CD4-positive, alpha-beta T cell treated with Interleukin-17A for 1 hour (primary cell): ENCODE measurements at places on chromosomes 7 and 10.

- no peak for DNase-seq
Observed at GRCh38 chr7:135938563-135938962, 38.6 kb downstream of the MTPN start.

DNA sequence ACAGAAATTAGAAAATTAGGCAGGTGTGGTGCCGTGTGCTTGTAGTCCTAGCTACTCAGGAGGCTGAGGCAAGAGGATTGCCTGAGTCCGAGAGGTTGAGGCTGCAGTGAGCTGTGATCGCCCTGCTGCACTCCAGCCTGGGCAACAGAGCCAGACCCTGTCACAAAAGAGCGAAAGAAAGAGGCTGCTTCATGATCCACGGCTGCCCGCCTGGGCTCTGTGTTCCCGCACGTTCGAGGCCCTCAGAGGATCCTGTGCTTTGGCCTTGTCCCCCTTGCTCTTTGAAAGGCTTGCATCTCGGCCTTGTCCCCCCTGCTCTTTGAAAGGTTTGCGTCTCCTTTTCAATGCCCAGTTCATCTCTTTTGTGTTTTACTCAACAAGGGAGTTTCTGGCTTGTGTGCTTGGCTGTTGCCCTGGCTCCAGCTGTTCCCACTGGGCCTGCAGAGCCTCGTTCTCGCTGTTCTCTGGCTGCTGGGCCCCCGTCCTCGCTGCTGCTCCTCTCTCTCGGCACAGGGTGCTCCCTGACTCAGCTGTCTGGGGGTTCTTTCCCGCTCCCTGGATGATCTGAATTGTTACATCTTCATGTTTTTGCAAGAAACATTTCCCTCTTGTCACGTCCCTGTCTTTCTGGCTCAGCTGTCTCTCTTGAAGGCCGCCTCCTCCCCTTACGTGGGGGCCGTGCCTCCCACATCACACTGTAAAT lies 45.1 kb upstream of the INPP5A start:
- no peak for DNase-seq

GRCh38 chr10:58754469-58755339 lies 242.0 kb downstream of the BICC1 start:
- no peak for DNase-seq

GRCh38 chr10:62109587-62110293 lies 158.9 kb downstream of the RTKN2 start:
- no peak for DNase-seq

DNA sequence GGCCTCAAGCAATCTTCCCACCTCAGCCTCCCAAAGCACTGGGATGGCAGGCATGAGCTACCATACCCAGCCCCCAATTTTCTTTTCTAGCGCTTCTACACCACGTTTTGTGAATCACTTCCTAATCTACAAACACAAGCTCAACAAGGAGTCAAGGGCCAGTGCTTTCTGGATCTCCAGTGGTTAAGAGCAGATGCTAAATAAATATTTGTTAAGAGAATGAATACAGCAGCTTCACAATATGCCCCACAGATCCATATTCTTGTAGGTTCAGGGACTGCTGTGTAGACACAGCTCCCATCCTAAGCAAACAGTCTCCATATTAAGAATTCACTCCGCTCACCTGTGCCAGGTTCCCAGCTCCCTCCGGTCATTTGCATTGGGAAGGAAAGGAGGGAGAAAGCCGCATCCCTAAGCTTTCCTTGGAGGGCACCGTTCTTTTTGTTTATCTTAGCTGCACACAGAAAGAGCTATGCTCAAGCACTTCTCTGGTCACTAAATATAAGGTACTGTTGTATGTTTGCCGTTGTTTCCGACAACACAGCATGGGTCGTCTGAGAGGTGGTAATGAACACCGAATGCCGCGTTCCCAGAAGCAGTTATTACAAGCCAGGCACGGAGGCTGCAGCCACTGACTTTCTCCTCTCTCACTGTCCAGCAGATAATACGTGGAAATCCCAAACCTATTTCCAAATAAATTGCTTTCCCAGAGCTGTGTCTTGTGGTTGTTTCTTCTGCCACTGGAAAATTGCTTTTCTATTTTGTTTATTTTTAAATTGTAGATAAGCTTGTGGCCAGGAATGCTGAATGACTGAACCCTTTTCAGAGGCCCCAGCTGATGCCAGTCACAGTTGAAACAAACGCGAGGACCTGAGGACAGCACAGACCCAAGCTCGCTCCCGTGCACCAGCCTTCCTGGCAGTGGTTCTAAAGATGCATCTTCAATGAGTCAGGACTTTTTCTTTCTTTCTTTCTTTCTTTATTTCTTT lies 217.1 kb downstream of the PRPF18 start:
- no peak for DNase-seq

GRCh38 chr10:88791924-88792323 lies 10.6 kb upstream of the LIPM start:
- DNase-seq: no peak

DNA sequence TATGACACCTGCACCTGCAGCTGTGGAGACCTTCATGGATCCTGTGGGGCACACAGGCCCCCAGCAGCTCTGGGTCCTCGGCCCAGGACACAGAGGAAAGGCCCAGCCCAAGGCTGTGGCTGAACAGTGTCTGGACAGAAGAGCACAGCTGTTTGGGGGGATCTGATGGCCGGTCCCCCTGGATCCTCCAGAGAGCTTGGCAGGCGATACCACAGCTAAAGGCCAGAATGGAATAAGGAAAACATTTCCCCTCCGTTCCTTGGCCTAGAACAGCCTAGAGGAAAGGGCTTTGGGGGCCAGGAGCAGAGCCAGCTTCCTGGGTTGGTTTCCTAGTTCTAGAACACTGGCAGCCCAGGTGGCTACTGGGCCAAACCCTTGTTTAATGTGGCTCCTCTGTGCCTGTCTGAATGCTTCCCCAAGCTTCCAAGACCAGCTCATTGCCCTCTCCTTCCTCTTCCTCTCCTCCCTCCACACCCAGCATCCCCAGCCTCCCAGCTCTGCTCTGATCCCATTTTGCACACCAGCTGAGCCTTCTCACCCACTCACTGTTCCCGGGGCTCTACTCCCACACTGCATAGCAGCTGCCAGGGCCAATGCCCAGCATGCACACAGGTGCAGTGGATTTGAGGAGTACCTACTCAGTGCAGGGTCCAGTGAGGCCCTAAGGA lies 46.9 kb downstream of the GPAM start:
- no peak for DNase-seq

DNA sequence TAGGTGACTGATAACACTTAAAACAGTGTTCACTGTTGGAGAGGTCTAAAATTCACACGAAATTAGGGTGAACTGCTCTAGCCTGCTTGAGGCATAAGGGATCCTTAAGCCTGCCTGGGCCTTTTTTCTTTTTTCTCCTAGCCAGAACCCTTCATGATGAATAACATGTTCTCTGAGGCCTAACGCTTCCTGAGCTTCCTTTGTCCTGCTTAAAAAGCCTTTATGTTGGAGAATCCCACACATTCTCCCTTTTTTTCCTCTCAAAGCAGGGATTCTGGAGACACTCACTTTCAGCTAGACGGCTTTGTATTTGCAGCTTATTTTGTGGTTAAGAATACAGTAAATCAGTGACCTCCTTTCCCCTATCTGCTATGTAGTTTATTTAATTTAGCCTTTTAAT lies 354.7 kb upstream of the PHF14 start:
- DNase-seq: no peak

DNA sequence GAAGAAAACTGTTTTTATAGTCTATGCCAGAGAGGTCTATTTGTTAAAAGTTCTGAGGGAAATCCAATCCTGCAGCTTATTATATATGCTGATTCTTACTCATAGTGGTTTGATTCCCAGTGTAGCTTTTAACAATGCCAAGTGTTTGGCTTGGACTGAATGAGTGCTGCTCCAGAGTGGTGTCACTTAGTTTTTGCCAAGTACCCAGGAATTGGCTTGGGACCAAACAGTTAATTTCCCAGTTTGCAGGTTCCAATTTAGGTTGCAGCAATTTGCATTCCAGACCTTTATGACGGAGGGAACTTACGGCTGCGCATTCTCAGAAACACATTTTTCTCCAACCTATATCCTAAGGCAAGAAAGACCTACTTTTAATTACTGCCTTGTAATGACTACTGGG lies 32.4 kb downstream of the NSUN6 start:
- DNase-seq: no peak

DNA sequence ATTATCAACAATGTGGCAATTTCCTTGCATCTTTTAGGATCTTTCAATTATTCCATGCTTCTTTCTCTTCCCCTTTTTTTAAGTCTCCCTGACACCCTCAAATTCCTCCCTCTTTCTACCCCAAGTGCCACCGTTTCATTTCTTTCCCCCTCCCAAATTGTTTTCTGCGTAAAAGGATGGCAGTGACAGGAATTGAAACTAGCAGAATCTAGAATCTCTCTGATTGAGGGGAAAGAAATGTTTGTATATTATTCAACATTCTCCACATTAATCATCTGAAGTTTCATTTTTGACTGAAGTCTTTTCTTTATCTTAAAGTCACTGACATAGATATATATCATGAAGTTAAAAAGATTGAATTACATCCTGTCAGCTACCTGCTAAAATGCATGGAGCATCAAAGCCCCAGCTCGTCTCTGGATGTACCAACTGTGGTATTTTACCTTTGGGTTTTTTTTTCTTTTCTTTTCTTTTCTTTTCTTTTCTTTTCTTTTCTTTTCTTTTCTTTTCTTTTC lies 633.5 kb downstream of the SORCS3 start:
- DNase-seq: no peak

GRCh38 chr7:64610997-64611396 lies 48.1 kb upstream of the ZNF680 start:
- DNase-seq: no peak

- no peak for DNase-seq
Observed at GRCh38 chr10:97204826-97205679, 19.3 kb upstream of the SLIT1 start.

DNA sequence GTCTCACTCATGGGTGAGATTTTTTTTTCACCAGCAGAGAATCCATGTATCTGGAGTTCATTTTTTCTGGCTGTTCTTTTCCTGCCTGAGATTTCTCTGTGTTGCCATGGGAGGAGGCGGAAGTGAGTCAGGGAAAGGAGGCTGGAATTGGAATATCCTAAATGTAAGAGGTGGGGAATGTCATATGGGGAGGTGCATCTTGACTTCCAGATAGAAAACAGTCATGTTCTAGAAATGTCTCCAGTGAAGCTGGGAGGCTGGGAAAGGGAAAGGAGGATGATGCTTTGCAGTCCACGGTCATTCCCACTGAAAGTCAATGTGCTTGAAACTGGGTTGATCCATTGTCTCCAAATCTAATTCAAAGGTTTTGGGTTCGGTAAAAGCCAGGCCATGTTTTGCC lies 39.7 kb upstream of the HPS1 start:
- DNase-seq: no peak

DNA sequence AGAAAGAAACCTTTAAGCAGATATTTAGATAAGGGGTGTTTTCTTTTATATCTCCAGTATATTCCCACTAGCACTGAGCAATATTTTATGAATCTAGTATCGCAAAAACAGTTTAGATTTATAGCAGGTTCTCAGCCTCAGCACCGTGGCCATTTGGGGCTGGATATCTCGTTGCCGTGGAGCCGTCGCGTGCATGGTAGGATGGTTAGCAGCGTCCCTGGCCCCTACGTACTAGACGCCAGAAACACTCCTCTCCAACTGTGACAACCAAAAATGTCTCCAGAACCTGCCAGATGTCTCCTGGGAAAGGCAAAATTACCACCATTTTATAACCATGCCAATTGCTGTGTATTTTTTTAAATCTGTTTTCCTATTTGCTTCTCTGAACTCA lies 172.9 kb downstream of the CACNB2 start:
- DNase-seq: no peak

GRCh38 chr7:151247611-151248345 lies 716 bp downstream of the SMARCD3 start:
- no peak for DNase-seq

DNA sequence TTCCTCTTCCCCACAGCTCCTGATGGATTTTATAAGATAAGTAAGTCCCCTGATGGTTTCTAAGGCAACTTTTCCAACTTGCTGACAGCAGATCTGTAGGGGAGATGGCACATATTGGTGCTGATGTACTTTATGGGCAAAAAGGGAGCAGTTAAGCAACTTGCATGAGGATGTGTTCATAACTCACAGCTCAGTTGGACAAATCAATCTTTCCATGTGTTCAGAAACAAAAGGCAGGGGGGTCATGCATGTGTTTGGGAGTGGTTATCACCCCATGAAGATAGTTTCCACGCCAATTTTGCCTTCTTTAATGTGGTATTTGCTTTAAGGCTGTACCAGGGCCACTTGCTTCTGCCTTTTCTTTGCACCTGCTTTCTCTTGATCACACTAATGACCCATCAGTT lies 6.1 kb downstream of the RBM20 start:
- DNase-seq: no peak

DNA sequence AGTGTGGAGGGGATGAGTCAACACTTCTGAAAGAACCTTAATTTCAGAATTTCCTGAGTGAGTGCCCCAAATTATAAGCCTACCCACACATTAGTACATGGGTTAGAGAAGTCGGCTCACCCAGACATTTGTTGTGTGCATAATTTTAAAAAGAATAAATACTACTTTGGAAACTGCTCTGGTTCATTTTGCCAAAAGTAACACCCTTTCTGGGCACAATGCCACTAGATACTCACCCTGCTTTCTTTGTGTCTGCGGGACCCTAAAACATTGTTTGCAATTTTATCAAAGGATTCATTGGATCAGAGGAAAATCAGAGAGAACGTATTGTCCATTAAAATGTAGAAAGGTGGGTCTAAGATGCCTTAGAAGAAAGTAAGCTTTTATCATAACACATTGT lies 245.5 kb upstream of the NRP1 start:
- no peak for DNase-seq

DNA sequence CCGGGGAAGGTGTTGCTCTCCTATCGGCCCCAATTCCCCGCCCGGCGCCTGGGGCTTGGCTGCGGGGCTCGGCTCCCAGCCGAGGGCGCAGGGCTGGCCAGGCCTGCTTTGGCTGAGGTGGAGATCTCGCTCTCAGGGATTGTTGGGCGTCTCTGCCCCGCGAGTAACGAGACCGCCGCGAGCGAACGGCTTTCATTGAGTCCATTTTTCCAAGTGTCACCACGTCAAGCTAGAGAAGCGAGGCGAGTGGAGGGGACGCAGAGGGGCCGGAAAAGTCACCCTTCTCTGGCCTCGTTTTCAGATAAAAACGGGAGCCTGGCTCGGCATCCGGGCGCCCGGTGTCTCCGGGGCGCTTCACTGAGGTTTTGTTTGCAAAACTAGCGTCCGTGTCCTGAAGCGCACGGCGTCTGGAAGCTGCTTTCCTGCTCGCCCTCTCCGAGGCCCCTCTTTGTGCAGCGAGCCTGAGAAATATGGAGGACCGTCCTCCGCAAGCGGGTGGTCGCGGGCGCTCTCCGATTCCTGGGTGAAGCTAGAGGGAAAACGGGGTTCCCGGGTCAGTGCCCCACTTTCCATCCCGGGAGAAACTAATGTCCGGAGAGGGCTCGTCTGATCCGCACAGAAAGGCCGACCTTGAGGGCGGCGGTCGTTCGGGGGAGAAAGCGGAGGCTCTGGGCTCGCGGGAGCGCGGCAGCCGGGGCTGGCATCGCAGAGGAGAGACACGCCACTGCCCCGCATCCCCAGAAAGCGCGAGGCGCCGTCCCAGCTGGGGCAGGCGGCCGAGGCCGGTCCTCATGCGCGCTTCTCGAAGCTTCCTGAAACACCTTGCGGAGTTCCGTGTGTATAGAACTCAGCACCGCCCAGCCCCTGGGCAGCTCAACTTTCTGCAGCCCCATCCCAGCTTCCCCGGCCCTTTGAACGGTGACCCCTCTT lies 3.5 kb upstream of the EN2 start:
- no peak for DNase-seq
